Activated CD4-positive, alpha-beta memory T cell treated with anti-CD3 and anti-CD28 coated beads, Interleukin-2, amount 10 ng/mL, durations not matched to agents 7 days and 5 days (primary cell): ENCODE measurements at places on chromosomes 1 and 21. TPM values are rescaled to one million over a fixed set of nuclear protein-coding genes. Genes with fewer than 3 reads are reported as not detected.

PLA2G2C gene
- 0.40 TPM for total RNA-seq

DNA sequence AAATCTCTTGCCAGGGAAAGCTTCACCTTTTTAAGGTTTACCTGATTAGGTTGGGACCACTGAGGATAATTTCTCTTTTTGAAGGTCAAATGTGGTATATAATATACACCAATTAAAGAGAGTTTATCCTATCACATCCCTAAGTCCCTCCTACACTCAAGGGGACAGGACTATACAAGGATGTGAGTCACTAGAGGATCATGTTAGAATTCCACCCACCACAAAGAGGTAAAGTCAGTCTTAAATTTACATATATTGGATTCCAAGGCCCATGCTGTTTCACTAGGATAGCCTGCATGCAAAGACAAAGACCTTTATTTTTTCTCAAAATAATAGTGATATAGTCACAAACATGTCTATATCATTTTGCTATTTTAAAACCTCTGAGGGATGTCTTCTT lies 164.4 kb downstream of the GIPC2 start:
- H3K4me3 ChIP-seq = no peak overlapping the region
- no peaks in the 10 kb centered on the region for H3K36me3 ChIP-seq
- H3K27ac ChIP-seq = no peak overlapping the region
- H3K4me1 ChIP-seq = no peaks in the 10 kb centered on the region
- no peaks in the 10 kb centered on the region for H3K27me3 ChIP-seq

LY9 gene
- total RNA-seq = 49.9 TPM

MFSD2A gene
- 2.4 TPM for total RNA-seq

C1orf167 gene
- 0.25 TPM for total RNA-seq

OR6N1 gene
- total RNA-seq = not detected
